ENCODE measurements at places on chromosomes 5 and 9.

- no peak for DNase-seq
These were observed 599.6 kb upstream of the ADAMTS16 start for GRCh38 chr5:4540375-4541173.

GRCh38 chr9:36731068-36731956, 158.6 kb downstream of the MELK start:
- no peak for DNase-seq

GRCh38 chr9:106922026-106922425, 59.1 kb downstream of the ZNF462 start:
- DNase-seq, result no peak

GRCh38 chr5:110968246-110969005, 103.1 kb upstream of the TSLP start:
- no peak for DNase-seq

GRCh38 chr9:123278361-123278760, 10.0 kb upstream of the STRBP start:
- no peak for DNase-seq

DNA sequence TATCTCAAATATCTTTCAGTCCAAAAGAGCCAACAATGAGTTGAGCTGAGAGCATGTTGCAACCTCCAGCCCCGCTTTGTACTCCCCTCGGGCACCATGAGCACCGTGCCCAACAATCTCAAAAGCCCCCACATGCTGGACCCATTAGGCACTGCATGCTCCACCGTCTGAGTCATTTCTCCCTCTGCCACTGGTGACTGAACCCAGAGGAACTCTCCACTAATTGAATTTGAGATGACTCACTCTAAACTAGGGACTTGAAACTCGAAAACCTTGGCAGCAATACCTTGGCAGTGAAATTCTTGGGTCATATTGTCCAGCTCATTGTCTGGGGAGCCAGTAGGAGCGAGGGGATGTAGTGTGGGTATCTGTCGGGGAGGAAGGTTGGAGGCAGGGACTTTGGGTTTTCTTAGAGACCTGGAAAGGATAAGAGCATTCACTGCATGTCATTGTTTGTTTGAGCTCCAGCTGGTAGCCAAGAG, 49.9 kb upstream of the SLIT3 start:
- DNase-seq, result no peak

DNA sequence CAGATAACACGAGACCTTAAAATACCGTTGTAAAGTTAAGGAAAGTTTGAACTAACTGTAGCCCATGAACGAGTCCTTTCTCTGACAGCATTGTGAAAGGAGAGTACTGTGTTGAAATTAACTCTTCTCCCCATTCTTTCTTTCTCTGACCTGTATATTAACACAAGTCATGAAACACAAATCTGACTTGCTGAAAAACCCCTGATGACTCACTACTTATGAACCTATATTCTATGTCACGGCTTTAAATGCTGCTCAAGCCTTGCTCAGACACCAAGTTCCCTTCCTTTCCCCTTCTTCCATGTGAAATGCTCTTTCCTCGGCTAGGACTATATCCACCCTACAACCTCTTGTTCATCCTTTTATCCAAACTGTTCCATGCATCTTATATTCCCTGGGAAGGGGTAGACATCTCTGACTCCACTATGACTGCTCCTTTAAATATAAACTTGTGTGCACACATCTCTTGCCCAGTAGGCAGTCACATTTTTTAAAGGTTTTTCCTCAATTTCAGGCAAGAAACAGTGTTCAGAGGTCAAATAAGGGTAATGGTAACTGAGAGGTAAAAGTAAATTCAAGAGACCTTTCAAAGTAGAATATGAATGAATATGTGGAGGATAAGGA, 142.9 kb downstream of the NFIB start:
- DNase-seq, result no peak

GRCh38 chr5:87311405-87312279, 44.0 kb downstream of the RASA1 start:
- DNase-seq, result no peak

GRCh38 chr5:61943713-61944112, 362.3 kb upstream of the KIF2A start:
- DNase-seq, result no peak

- no peak for DNase-seq
These were observed 71.5 kb downstream of the ELAVL2 start for GRCh38 chr9:23754551-23754950.

DNA sequence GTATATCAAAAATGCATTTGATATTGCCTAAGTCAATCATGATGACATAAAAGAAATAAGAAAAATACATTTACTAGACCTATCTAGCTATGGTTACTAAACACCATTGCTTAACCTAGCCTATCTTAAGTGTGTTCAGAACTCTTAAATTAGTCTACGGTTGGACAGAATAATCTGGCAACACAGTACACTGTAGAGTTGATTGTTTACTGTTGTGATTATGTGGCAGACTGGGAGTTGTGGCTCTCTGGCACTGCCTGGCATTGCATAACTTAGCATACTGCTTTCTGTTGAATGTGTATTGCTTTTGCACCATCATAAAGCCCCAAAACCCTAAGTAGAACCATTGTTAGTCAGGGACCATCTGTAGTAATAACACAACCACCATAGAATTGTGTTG, 21.2 kb upstream of the ZFAND5 start:
- DNase-seq, result no peak

DNA sequence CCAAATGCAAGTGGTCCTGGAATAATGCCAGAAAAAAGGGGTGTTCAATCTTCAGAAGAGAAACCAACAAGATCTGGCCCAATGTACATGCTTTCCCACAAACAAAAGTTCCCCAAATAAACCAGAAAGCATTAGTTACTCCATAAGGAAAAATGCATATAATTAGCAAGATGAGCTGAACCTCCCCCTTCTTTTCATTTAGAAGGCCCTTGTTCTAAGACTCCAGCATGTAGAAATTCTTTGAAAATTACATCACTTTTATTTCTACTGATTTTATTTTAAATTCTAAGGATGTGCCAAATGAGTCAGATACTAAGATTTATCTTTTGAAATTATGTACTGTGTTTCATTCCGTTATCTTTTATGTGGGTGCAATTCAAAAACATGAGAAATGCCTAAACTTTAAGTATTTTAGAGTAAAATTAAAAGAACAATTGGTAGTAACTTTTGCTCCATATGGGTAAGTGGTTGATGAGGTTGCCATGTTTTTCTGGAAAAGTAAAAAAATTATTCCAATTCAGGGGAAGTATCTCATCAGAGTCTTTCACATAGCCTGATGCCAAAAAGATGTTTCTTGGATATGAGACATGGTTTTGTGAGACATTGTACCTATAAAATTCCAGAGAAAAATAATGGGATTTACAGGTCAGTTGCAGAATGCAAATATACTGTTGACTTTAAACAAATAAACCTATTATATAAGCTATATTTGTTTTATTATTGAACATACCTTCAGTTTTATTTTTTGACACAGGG, 106.5 kb upstream of the CCDC112 start:
- no peak for DNase-seq

- no peak for DNase-seq
These were observed 290.1 kb downstream of the ADAMTS6 start for GRCh38 chr5:65191554-65192135.

- DNase-seq, result no peak
These were observed 96.6 kb downstream of the VCAN start for GRCh38 chr5:83568186-83568585.

- no peak for DNase-seq
These were observed 28.6 kb downstream of the ADAMTSL1 start for GRCh38 chr9:18502546-18502945.

- no peak for DNase-seq
These were observed 181.6 kb upstream of the VLDLR start for GRCh38 chr9:2439957-2440356.

DNA sequence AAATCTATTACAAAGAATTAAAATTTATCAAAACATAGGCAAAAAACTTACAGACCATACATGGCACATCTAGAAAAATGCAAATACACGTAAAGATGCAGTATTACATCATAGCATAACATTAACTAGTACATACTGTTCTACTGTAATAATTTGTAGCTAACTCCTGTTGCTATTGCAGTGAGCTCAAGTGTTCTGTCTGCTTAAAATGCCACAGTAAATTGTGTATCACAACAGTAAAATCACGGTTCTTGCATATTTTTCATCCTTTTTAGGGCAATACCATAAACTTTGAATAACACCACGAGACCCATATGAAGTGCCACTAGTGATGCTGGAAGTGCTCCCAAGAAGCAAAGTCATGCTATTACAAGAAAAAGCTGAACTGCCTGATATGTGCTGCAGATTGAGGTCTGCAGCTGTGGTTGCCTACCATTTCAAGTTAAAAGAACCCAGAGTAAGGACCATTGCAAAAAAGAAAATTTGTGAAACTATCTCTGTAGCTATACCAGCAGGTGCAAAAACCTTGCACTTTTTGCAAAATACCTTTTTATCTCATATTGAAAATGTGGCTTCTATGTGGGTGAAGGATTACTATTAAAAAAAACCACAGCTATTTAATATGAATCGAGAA, 14.2 kb downstream of the HOMER1 start:
- DNase-seq, result no peak

DNA sequence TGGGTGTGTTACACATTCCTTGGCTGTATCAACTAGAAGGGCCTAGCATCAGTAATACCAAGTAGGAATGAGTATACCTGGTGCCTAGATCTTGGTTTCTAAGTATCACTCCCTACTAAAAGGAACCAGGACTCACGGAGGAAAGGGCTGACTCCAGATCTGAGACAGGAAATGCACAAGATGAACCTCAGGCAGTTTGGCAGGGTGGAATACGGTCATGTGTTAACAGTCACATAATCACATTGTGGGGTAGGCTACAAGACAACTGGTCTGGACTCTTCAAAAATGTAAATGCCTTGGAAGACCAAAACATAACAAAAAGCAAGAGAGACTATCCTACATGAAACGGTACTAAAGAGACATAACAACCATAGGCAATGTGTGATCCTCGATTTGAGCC, 158.8 kb downstream of the CRB2 start:
- DNase-seq, result no peak

- no peak for DNase-seq
These were observed 658 bp downstream of the PDCD1LG2 start for GRCh38 chr9:5510989-5511388.

- DNase-seq, result no peak
These were observed 335.3 kb upstream of the PANK3 start for GRCh38 chr5:168914491-168914890.

- no peak for DNase-seq
These were observed 3.6 kb upstream of the DPH7 start for GRCh38 chr9:137582286-137582860.

DNA sequence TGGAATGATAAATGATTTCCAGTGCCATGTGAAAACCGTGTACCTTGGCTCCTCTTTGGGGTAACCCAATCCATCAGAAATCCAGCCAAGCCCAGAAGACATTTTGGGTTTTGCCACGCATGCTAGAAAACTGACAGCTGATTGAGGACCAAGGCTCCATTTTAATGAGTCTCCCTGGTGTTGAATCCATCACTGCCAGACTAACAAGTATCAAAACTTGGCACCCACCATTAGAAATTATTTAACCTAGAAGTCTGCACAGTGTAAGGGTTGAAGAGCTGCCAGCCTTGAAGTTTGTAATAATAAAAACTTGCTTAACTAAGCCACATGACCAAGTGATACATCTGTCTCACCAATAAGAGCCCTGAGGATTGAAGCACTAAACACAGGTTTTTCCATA, 369.9 kb downstream of the DNAH5 start:
- DNase-seq, result no peak

GRCh38 chr5:158373608-158374395, 514.9 kb upstream of the CLINT1 start:
- no peak for DNase-seq

DNA sequence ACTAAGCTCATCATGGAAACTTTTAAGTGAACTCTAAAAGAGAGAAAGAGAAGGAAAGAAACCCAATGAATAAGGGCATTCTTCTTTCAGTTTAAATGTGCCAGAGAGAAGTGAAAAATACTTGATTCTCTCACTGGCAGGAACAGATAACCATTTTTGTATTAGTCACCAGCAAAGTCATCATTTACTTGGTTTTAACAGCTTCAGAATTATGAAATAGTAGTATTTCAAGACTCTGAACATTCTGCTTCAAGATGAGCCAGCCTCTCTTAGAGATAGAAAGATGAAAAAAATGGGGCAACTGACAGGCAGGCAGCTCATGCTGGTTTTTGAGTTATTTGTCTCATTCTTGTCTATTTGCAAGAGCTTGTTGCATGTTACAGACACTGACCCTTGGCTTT, 103.5 kb downstream of the GCNT1 start:
- no peak for DNase-seq

DNA sequence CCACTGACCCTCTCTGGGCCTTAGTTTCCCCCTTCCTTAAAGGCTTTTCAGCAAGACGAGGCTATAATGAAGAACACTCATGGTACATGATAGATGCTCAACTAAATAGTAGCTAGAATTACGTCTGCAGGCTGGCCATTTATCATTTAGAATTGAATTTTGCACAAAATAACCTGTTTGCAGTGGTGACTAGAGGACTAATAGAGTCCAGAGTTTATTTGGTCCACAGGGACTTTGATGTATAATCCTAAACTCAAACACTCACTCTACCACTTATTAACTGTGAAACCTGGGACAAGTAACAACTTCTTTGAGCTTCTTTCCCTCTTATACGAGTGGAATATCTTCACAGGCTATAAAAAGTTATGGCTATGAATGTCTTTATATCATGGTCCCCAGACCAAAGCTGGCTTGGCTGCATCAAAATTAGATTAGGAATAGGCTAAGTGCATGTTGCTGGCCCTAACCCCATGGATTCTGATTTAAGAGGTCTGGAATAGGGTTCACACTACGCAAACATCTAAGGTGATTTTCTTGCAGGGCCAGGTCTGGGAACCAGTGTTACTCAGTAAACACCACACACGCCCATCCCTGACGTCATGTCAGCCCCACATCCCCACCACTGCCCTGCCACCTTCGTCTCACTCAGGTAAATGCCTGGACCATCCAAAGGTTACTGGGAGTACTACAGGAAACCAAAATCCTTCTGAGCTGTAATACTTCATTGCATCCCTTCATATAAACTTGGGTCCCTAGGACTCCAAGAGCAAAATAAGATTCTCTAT, 150.6 kb downstream of the FRMD3 start:
- no peak for DNase-seq

DNA sequence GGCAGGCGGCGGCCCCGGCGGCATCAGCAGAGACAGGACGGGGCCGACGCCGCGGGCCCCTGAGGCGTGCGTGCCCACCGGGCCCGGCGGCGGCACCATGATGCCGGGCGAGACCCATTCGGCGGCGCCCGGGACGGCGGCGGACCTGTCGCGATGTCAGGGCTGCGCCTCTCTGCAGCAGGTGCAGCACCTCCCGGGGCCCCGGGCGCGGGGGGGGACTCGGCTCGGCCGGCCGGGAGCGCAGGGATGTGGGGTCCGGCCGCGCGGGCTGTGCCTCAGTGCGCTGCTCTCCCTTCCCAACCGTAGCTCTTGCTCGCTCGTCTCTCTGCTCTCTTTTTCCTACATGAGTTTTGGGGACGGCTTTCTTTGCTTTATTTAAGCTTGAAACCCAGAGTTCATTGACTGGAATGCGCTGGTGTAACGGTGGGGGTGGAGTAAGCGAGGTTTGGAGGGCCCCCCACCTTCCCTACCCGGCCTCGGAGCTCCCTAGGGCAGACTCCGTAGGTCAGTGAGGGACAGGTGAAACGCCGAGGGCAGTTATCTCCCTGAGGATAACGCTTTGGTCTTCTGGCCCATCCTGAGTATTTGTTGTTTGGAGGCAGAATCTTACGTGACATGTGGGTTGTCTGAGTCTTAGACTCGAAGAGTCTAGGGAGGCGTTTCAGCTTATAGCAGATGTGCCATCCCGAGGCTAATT, 490 bp downstream of the ICE1 start:
- DNase-seq, result no peak

- no peak for DNase-seq
These were observed 79.5 kb upstream of the PIP5K1B start for GRCh38 chr9:68625559-68625958.
